ENCODE measurements at places on chromosomes 16 and 17.

- DNase-seq: peak; percentile 73
Measured at GRCh38 chr16:6643080-6643686, 689.5 kb upstream of the RBFOX1 start.

DNA sequence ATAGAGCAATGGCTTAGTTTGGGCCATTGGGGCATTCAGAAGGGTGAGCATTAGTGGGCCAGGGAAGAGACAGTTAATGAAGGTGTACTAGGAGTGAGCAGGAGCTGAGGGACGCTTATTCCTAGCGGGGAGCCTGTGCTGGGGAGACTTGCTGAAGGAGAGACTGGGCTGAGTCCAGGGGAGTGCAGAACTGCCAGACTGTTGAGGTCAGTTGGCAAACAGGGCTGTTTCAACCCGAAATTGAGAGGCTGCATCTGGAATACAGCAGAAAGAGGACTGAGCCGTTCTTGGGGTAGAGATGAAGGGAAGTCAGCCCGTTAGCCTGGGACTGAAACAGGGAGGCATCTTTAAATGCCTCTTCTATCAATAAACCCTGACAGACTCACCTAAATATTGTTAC is 33.2 kb downstream of the MAP2K6 start:
- no peak for DNase-seq

GRCh38 chr17:58311429-58311894 is 17.1 kb downstream of the TSPOAP1 start:
- DNase-seq: no peak

- no peak for DNase-seq
Measured at GRCh38 chr17:34781571-34782108, 179.6 kb downstream of the CCT6B start.

- DNase-seq: no peak
Measured at GRCh38 chr17:28575126-28575795, 1.4 kb downstream of the ALDOC start.

DNA sequence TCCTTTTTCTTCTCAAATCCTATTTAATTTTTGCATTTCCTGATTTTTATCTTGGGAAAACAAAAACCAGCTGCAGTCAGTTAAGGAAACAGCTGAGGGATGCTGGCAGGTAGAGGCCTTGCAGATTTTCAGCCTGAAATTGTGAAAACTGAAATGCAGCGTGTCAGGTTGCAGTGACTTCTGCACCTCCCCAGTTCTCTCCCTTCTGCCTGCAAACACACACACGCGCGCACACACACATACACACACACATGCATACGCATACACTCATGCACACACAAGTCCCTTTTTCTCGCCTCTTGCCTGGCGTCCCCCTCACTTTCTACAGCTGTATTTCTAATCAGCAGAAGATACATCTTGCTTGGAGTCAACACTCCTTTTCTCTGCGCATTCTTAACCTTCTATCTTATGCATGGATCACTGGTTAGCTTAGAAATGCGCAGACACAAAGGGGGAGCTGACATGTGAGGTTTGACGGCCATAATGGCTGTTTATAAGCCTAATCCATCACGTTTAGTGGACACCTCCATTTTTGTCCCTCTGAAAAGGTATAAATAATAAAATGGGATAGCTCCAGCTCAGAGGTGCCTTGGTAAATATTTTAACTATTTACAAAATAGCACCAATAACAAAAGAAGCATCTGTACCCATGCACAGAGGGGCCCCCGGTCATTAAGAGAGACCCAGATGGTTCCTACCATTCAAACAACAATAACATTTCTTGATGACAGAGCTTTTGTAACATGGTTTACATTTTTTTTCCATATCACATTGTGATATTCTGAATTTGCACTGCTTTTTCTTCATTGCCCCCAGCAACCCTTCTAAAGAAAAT is 392.1 kb upstream of the SALL1 start:
- DNase-seq: no peak

DNA sequence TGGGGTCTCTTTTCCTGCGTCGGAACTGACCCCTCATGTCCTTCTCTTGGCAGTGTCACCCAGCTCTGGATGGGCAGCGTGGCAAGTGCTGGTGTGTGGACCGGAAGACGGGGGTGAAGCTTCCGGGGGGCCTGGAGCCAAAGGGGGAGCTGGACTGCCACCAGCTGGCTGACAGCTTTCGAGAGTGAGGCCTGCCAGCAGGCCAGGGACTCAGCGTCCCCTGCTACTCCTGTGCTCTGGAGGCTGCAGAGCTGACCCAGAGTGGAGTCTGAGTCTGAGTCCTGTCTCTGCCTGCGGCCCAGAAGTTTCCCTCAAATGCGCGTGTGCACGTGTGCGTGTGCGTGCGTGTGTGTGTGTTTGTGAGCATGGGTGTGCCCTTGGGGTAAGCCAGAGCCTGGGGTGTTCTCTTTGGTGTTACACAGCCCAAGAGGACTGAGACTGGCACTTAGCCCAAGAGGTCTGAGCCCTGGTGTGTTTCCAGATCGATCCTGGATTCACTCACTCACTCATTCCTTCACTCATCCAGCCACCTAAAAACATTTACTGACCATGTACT is 13.2 kb downstream of the IGFBP4 start:
- DNase-seq: no peak

GRCh38 chr17:21072745-21073197 is 30.0 kb upstream of the USP22 start:
- DNase-seq: no peak

DNA sequence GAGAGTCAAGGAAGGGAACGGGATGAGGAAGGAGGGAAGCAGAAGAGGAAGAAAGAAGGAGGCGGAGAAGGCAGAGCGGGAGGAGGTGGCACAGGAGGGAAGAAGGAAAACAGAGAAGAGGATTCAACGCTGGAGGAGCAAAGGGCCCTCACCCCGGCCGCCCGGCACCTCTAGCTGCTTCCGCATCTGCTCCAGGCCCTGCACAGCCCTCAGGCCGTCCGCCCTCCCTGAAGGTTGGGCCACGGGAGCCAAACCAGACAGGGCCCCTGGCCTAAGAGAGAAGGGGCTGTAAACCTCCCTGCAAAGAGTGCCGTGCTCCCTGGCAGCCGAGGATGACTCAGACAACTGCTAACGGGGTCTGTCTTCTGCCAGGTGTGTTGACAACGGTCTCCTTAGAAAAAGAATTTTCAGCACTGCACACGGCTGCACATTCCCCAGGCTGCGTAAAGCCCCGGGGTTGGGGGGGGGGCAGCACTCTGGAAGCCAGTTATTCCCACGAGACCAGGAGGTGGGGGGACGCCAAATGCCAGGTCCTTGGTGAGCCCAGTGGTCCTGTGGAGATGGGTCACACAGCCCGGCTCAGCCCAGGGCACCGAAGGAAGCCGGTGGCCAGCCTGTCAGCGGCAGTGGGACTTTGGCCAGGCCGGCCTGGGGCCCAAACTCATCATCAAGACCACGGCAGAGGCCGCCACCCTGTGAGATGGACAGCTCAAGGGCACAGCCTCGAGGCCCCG is 29.1 kb downstream of the MRM3 start:
- DNase-seq: no peak

GRCh38 chr17:62892061-62892675 is 73.9 kb upstream of the TANC2 start:
- no peak for DNase-seq

GRCh38 chr17:8965394-8966168 is at the start of gene PIK3R5:
Gene PIK3R5, minus strand, starts transcription at chr17:8965707. Its CDS starts 54,213 bp downstream, at chr17:8911494.
- DNase-seq: peak; percentile 89

- no peak for DNase-seq
Measured at GRCh38 chr17:39955726-39956225, 7.0 kb upstream of the GSDMA start.

- DNase-seq: no peak
Measured at GRCh38 chr16:20910781-20911321, 10.3 kb downstream of the LYRM1 start.

GRCh38 chr16:6252541-6252940 is 1080.1 kb upstream of the RBFOX1 start:
- DNase-seq: no peak

DNA sequence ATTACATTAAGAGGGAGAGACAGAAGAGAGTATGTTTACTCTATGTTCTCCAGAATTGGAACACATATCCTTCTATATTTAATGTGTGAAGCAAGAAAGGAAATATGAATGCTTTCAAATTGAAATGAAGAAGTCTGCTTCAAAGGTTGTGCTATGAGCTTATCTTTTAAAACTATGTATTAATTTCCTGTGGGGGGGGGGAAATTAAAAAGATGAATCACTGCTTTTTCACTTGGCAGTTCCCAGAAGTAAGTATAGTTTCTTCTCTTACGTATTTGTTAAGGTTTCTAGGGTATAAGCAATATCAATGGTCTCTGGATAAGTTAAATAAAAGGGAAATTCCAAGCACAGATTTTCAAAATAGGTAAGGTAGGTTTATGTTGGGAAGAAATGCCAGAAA is 7.0 kb downstream of the TERF2 start:
- no peak for DNase-seq

GRCh38 chr16:50762241-50762640 is 20.4 kb downstream of the CYLD start:
- no peak for DNase-seq

- peak; percentile 44 for DNase-seq
Measured at GRCh38 chr17:83143817-83144231, 64.4 kb downstream of the METRNL start.

DNA sequence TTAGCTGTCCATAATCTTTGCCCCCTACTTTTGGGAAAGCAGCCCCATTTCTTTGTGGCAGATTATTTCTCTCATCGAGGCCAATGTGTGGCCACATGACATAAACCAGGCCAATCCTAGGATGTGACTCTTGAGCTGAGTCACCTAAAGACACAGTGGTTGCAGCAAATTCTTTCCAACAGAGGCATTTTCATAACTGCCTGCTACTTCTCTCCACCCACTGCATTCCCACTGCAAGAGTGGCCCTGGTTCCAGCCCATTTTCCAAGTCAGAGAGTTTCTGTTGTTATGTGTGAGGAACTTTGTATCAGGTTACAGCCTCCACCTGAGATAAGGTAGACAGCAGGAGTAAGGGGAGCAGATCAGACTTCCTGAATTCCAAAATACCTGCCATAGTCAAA is 195.2 kb downstream of the RGS9 start:
- DNase-seq: no peak

DNA sequence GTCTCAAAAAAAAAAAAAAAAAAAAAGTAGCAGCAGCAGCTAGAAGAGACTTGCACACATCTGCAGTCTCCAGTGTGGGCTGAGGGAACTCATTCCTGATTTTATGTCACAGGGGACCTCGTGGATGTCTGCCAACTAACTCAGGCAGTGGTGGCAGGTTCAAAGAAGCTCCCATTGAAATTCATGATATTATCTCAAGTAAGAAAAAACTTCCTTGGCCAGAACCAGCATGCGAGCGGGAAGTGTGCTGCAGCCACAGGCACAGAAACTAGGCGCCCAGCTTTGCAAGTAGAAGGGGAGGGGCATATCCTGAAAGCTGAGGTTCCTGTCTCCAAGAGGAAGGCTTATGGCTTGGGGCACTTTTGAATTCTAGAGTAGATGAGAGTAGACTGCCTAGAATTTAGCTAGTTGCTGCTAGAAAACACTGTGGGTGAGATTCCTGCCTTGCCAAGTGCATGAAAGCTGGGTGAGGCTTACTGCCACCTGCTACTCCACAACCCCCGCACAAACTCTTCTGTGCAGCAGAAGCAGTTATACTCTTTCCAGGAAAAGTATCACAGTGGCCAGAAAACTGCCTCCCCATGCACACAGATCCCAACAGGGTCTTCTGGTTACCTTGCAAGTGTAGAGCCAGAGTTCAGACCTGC is 603.8 kb upstream of the CA10 start:
- no peak for DNase-seq

- DNase-seq: no peak
Measured at GRCh38 chr17:52035336-52035915, 123.1 kb downstream of the CA10 start.

GRCh38 chr17:74924250-74924948 is at the start of gene OTOP2:
Gene OTOP2, plus strand, starts transcription at chr17:74924273. Its CDS starts 360 bp downstream, at chr17:74924633.
- DNase-seq: no peak

DNA sequence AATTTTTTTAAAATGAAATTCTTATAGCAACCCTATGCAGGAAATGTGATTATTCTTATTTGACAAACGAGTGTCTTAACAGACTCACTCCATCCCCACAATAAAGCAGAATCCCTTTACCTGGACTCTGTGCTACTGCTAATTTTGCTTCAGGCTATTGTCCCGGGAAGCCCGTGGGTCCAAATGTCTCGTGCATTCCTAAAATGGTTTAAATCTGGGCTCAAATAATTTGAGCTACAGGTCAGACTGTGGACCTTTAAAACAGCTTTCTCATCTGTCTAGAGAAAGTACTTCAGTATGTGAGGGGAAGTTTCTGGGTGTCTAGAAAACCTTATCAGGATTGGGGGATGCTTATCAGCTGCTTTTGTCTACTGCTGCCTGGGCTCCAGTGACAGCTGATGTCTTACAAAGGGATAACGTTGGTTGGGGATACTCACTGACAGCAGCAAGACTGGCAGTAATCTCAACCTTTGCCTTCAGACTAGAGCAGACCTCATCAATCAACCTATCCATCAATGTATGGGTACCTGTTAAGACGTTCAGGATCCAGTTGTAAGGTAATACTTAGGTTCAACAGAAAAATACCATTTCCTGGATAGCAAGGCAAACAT is 197.9 kb upstream of the CDH11 start:
- no peak for DNase-seq

DNA sequence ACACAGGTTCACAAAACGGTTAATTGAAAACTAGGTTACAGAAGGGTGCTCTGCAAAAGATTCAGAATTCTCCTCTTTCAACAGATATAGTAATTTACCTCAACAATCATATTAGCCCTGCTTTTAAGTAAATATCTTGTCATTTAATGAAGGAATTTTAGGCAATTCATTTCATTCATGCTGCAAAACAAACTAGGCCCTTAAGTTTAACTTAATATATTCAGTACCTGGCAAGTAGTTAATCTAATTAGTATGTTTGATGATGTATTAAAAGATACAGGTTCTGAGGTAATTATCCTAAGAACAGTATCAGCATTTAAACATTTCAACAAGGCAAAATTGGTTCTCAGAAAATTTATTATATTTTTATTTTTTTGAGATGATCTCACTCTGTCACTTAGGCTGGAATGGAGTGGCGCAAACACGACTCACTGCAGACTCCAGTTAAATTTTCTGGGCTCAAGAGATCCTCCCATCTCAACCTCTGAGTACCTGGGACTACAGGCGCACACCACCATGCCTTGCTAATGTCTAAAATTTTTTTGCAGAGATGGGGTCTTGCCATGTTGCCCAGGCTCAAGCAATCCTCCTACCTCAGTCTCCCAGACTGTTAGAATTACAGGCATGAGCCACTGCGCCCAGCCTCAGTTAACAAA is 44.9 kb downstream of the SMURF2 start:
- no peak for DNase-seq

DNA sequence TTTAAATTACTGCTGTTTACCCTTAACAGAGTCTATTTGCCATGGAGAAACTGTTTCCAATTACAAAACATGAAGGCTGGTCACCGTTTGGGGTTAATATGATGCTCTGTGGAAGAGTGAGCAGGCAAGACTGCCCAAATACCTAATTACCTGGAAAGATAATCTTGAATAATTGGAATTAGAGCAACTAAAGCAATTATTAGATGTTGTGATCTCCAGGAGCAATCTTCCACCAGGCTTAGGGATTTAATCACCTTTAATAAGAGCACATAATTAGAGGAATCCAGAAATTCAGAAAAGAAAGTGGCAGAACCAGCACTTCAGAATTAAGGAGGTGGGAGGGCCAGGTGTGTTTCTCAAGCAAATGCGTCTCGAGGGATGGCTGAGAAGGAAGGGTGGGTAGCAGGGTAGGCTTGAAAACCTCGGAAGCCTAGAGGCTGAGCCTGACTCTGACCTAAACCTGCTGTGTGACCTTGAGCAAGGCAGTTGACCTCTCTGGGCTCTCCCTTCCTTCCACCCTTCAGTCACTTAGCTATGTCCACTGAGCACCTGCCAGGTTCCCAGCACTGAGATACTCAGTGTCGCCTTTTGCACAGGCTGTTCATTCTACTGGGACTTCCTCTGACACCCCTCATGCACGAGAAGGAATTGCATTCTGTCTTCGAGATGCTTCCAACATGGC is 113.2 kb downstream of the GSG1L start:
- no peak for DNase-seq

All from activated CD8-positive, alpha-beta memory T cell treated with anti-CD3 and anti-CD28 coated beads, Interleukin-2, amount 50 U/mL, for 48 hours (primary cell).